Activated CD4-positive, alpha-beta T cell treated with anti-CD3 and anti-CD28 coated beads, Interleukin-10, Interleukin-2, amounts not matched to agents 100 ng/mL and 50 ng/mL, durations not matched to agents 16 hours and 8 hours (primary cell): ENCODE measurements at places on chromosomes 11 and 22.

- no peak for DNase-seq
Observed at GRCh38 chr11:47109051-47109726, 67.5 kb downstream of the ARFGAP2 start.

DNA sequence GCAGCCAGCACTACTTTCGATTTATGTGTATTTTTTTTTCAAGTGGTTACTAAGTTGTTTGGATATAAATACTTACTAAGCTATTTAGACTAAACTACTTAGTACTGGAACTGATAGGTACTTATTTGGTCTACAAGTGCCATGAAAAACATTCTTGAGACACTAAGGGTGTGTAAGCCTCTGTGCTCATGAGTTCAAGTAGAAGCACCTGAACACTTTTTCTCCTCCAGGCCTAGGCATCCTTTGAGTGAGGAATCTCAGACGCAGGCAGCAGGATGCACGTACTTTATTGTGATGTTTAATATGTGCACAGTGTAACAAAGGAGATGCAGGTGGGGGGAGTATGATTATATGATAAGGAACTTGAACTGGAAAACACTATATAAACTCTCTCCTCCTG, 7.8 kb downstream of the TESMIN start:
- DNase-seq, result no peak

- DNase-seq, result no peak
Observed at GRCh38 chr11:100984668-100985067, 144.9 kb downstream of the PGR start.

DNA sequence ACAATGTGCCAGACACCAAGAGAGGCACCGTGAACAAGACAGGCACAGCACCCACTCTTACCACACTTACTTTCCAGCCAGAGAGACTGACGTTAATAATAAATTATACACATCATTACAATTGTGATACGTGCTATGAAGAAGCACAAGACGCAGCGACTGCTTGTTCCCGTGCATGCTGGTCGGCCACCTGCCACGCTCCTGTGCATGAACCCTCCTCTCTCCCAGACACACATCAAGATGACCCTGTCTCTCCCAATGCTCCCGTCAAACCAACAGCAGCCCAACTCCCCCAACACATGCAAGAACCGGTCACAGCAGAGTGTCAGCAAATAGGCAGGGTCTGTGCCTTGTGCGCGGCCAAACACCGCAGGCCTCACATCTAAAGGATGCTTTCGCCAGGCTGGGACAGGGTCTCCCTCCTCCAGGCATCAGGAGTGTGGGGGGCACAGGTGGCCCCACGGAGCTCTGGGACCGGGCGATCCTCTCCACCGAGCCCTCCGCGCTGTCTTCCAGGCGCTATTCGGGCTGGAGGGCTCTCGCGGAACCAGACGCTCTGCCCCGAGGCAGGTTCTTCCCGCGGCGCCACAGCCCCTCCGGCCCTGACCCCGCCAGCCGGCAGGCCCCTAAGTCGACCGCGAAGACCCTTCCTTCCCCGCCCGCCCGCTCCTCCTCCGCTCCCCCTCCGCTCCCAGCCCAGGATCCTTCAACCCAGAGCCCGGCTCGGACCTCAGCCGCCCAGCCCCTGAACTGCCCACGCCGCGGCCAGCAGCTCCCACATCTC, 533 bp downstream of the SERGEF start:
- no peak for DNase-seq

DNA sequence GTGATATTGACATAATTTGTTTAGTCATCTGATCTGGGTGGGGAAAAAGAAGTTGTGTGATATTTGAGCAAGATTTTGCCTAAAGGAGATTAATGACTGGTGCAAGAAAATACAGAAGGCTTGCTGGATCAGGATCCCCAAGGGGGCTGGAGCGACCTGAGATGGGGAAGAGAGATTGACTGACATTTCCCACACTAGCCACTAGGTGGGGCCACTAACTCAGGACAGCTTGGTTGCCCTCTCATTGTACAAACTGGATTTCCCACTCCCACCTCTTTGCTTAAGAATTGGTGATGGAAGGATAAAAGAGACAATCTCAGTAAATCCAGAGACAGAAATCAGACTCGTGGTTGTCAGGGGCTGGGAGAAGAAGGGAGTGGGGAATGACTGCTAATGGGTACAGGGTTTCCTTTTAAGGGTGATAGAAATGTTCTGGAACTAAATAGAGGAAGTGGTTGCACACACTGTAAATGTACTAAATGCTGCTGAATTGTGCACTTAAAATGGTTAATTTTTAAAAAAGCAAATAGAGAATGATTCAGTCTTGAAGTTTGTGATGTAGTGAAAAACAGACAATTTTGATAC, 50.7 kb downstream of the CTTN start:
- DNase-seq, result no peak

- no peak for DNase-seq
Observed at GRCh38 chr22:36819112-36819511, 2.3 kb upstream of the PVALB start.

GRCh38 chr11:26021017-26021416, 310.9 kb upstream of the ANO3 start:
- DNase-seq, result no peak

DNA sequence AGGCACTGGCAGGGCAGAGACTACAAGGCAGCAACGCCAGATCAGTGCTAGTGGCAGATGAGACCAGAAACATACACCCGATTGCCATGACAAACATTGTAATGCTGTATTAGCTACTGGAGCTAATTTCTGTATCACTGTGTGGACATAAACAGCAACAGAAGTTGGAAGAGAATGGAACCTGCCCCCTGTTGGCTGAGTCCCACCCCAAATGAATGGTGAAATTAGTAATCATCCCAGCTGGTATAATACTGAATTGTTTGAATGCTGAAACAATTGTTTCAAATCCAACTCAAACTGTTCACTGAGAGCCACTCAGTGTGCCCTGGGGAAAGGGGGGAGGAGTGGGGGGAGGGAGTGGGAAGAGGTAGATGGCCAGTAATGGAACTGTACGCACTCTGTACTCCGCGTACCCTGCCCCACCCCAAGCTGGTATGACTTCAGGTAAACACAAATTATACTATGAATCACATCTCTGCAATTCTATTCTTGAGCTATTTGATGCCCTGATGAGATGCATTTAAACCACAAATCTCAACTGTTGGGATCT, 11.2 kb upstream of the BIRC3 start:
- no peak for DNase-seq

DNA sequence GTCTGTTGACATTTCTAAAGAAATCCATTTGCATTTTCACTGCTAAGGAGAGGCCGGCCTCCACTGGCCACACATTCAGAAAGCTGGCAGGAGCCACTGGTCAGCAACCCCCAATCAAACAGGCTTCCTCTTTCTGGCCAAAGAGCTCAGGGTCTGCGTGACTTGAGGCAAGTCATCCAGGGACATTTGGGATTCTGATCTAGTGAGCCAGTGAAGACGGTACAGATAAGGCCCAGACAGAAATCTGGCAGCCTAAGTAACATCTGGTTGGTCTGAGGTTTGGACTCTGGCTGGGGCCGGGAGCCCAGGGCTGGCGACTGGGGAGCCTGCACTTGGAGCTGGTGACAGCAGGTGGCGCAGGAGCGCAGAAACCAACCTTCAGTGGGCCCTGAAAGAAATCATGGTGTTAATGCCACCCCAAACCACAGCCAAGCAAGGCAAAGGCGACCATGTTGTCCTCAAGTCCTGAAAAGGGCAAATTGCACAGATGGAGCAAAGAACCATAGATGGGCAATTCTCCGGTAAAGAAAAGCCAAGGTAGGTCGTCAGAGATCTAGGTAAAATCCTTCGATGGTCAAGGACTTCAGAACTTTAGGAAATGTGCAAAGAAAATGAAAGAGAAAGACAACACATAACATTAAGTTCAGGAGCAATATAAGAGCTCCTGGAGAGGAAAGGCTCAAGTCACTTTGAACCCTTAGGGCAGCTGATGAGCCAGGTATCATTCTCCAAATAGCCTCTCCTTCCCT, 99.4 kb upstream of the BLID start:
- DNase-seq, result peak; percentile 50

GRCh38 chr11:101872171-101872882, 42.5 kb upstream of the CEP126 start:
- DNase-seq, result no peak

DNA sequence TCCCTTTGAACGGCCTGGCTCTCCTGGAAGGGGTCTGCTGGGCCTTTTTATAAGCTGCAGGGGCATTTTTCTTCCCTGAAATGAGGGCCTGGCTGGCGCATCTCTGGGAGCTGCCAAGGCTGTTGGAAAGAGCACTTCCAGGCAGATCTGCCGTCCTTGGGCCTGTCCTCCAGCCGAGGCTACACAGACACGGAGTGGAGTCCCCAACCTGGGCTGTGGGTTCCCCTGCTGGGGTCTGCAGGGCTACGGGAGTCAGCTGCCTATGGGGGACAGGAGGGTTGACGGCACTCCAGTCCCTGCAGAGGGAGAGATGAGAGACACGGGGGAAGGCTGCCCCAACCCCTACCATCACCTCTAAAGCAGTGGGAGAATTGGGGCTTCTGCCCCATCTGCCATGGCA, 606.6 kb downstream of the TBC1D22A start:
- DNase-seq, result no peak

DNA sequence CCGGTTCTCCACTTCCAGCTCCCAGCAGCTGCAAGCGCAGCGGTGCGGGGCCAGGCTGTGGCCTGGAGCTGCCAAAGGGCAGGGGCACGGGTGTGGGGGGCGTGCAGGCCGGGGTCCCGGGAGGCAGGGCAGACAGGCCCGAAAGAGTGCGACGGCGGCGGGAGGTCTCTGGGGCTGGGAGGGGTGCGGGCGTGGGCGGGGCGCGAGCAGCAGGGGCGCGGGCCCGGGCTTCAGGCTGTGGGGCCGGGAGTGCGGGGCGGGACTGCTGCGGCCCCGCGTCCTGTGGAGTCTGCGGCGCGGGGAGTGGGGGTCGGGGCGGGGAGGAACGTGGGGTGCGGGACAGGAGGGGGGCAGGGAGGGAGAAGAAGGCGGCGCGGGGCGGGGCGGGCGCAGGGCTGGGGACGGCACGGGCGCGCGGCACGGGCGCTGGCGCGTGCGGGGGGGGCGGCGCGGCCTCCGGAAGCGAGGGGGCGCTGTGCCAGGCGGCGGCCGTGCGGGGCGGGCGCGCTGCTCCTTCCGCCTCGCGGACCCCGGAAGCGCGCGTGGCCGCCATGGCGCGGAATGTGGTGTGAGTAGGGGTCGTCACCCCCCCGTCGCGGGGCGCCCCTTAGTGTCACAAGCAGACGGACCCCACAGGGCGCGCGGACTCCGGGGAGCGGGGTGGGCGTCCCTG, at the start of gene MRPL23:
TSS of gene MRPL23 (plus strand) at position 521 of the 673 bp plus-strand sequence. CDS start at position 552, 31 bp downstream.
- DNase-seq, result no peak

GRCh38 chr11:16902182-16902581, 112.0 kb downstream of the PLEKHA7 start:
- DNase-seq, result peak; percentile 85

DNA sequence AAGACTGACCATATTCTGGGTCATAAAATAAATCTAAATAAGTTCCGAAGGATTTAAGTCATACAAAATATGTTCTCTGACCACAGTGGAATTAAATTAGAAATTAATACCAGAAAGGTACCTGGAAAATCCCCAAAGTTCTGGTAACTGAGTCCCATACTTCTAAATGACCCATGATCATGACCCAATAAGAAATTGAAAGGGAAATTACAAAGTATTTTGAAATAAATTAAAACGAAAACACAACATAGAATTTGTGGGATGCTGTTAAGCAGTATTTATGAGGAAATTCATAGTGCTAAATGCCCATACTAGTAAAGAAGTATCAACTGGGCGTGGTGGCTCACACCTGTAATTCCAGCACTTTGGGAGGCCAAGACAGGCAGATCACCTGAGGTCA, 23.4 kb upstream of the IL10RA start:
- no peak for DNase-seq

DNA sequence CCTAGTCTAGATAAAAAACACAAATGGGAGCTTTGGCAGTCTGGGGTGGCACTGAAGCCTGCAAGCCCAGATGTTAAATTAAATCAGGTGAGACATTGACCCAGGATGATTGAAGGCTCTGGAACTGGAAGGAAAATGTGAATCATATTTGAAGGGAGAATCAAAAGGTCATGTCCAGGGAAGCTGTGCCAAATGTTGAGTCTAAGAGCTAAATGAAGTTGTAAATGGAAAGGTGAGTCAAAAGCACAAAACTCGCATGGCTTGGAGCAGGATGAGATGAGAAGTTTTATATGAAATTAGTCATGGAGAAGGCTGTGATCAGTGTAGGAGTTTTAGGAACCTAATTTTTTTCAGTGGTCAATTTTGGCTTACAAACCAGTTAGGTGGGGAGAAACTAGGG, 301.1 kb downstream of the BLID start:
- DNase-seq, result no peak

- DNase-seq, result no peak
Observed at GRCh38 chr22:48950151-48950915, 877.3 kb downstream of the BRD1 start.

- DNase-seq, result no peak
Observed at GRCh38 chr22:37018815-37019308, 385 bp downstream of the TST start.

GRCh38 chr22:38782402-38783094, 11.4 kb downstream of the DNAL4 start:
- no peak for DNase-seq

- DNase-seq, result no peak
Observed at GRCh38 chr11:17992916-17993315, 19.9 kb downstream of the SERGEF start.

GRCh38 chr22:42419243-42419881, 12.8 kb downstream of the NFAM1 start:
- no peak for DNase-seq

GRCh38 chr11:128226106-128226716, 361.1 kb downstream of the ETS1 start:
- peak; percentile 46 for DNase-seq

- DNase-seq, result no peak
Observed at GRCh38 chr11:118694185-118694584, 14.7 kb upstream of the TREH start.

DNA sequence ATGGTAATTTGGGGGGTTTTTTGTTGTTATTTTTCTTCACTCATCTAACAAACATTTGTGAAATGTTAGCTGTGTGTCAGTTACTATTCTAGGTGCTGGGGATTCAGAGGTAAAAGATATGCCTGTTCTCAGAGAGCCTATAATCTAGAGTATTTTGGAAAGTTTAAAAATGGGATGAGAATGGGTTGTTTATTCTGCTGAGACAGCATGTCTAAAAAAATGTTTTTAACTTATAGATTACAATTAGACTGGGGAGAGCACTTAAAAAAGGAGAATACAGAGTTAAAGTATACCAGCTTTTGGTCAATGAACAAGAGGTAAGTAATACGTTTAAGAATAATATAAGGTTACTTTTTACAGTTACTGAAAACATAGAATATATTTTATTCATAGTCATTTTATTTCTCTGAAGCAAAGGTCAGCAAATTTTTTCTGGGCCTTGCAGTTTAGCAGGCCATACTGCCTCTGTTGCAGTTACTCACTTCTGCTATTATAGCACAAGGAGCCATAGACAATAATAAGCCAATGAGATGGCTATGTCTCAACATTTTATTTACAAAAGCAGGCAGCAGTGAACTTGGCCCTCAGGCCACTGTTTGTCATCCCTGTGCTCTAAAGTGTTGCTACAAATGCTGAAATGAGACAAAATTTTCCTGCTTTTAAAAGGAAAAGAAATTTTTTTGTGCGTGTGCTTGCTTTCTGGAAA, 60.0 kb downstream of the DKK3 start:
- no peak for DNase-seq

GRCh38 chr11:15194671-15195415, 80.1 kb downstream of the INSC start:
- no peak for DNase-seq

GRCh38 chr22:48366056-48366455, 1461.6 kb downstream of the BRD1 start:
- DNase-seq, result no peak
